ENCODE measurements at places on chromosomes 5 and 9. TPM values are rescaled to one million over a fixed set of nuclear protein-coding genes. Genes with fewer than 3 reads are reported as not detected.

GRCh38 chr5:167296661-167297060 lies 994.8 kb upstream of the WWC1 start:
- DNase-seq: no peak

GRCh38 chr5:141898448-141899049 lies 20.3 kb upstream of the PCDH1 start:
- no peak for DNase-seq

Gene SLC22A4
- polyA plus RNA-seq: 0.30 TPM

DNA sequence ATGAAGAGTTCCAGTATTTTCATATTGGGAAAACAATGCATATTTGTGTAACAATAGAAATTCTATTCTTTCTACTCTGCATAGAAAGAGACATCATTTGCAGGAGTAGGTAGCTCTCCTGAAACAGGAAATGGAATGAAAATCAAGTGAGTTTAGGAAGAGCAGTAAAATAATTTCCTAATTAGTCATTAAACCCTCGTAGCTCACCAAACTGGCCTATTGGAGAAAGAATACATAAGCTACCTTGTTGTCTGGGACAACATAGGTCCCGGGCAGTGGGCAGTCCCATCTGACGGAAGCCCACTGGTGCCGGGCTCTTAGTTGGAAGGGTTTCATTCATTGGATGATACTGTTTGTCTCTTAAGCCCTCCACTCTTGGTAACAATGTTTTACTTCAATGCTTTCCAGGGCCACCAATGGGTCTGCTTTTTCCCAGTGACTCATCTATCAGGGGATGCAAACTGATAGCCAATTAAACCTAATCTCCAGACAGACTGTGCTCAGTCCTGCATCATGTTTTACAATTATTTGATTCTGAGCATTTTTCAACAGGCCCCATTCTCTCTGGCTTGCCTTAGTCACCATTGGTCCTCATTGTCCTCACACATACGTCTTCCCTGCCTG lies 46.5 kb downstream of the GNA14 start:
- no peak for DNase-seq

Gene IRX1
- polyA plus RNA-seq: 0.55 TPM

Data from heart left ventricle (tissue), 16 donors.